Kidney (tissue), 22 donors: ENCODE measurements at places on chromosomes 6 and 20. TPM values are rescaled to one million over a fixed set of nuclear protein-coding genes. Genes with fewer than 3 reads are reported as not detected.
A peak's percentile ranks its signal among the peaks of the same experiment; 100 is the strongest.

Gene PRND
- total RNA-seq: not detected

- no peak overlapping the region for H3K27ac ChIP-seq
- no peaks in the 10 kb centered on the region for H3K4me1 ChIP-seq
- no peak overlapping the region for H3K4me3 ChIP-seq
- H3K36me3 ChIP-seq: no peaks in the 10 kb centered on the region
These were observed 90.6 kb downstream of the PSMB1 start for GRCh38 chr6:170462366-170463020.

Gene ZNF165
- total RNA-seq: 3.6 TPM

GRCh38 chr20:57076152-57076652, 190.2 kb downstream of the BMP7 start:
- H3K27ac ChIP-seq: no peak overlapping the region
- H3K4me3 ChIP-seq: no peak overlapping the region
- no peaks in the 10 kb centered on the region for H3K36me3 ChIP-seq
- peaks cover 2% of the 10 kb centered on the region for H3K27me3 ChIP-seq
- no peak for DNase-seq

Gene CASS4
- 3.0 TPM for total RNA-seq

DNA sequence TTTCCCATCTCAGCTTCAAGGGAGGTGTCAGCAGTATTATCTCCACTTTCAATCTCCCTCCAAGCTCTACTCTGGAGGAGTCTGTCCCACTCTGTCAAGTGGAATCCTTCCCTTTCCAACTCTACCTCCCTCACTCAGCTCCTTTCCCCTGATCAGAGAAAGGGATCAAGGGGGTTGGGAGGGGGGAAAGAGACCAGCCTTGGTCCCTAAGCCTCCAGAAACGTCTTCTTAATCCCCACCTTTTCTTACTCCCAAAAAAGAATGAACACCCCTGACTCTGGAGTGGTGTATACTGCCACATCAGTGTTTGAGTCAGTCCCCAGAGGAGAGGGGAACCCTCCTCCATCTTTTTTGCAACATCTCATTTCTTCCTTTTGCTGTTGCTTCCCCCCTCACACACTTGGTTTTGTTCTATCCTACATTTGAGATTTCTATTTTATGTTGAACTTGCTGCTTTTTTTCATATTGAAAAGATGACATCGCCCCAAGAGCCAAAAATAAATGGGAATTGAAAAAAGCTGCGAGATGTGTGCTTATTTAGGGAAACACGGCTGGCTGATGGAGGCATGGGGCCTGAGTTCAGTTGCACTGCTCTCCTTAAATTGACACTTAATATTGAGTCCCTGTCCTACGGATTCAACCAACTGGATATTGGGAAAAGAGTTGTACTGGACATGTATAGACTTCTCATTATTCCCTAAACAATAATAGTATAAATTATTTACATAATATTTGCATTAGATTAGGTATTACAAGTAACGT, 4.9 kb downstream of the TUBB start:
- H3K4me1 ChIP-seq: no peaks in the 10 kb centered on the region
- peaks cover 25% of the 10 kb centered on the region for H3K36me3 ChIP-seq
- H3K27me3 ChIP-seq: no peaks in the 10 kb centered on the region
- H3K4me3 ChIP-seq: no peak overlapping the region
- no peak overlapping the region for H3K27ac ChIP-seq
- peak; percentile 2 for DNase-seq
